Stimulated activated CD4-positive, alpha-beta T cell treated with anti-CD3 and anti-CD28 coated beads, Interleukin-1b, Interleukin-23, amount 100 ng/mL, for 1 hour (primary cell): ENCODE measurements at places on chromosomes 7 and 10.
A peak's percentile ranks its signal among the peaks of the same experiment; 100 is the strongest.

GRCh38 chr7:101538596-101539459 is 90.3 kb downstream of the MYL10 start:
- DNase-seq: peak; percentile 6

GRCh38 chr7:153381275-153382040 is 621.9 kb downstream of the ACTR3B start:
- no peak for DNase-seq

DNA sequence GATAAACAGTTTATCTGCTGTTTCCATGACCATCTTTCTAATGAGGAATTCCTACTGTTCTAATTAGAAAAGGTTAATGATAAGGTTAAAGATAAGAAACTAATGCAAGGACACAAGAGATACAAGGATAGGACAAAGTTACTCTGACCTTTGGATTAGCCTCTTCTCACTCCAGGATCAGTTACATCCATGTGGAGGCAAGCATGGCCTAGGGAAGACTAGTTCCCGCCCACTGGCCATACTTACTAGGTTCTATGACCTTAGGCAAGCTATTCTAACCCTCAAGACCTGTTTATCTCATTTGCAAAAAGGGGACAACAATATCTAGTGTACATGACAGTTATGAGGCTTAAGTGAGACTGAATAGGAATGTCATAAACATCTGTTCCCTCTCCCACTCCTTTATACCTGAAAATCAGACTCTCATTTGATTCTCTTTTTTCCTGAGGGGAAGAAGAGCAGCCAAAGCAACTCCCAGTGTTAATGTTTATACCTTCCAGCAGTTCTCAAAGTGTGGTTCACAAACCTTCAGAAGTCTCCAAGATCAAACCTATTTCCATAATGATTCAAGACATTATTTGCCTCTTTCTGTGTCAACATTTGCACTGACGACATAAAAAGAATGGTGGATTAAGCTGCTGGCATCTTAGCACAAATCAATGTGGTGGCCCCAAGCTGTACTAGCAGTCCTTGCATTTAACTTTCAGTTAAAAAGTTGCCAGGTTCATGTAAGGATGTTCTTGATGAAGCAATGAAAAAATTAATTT is 72.0 kb downstream of the SRPK2 start:
- no peak for DNase-seq

DNA sequence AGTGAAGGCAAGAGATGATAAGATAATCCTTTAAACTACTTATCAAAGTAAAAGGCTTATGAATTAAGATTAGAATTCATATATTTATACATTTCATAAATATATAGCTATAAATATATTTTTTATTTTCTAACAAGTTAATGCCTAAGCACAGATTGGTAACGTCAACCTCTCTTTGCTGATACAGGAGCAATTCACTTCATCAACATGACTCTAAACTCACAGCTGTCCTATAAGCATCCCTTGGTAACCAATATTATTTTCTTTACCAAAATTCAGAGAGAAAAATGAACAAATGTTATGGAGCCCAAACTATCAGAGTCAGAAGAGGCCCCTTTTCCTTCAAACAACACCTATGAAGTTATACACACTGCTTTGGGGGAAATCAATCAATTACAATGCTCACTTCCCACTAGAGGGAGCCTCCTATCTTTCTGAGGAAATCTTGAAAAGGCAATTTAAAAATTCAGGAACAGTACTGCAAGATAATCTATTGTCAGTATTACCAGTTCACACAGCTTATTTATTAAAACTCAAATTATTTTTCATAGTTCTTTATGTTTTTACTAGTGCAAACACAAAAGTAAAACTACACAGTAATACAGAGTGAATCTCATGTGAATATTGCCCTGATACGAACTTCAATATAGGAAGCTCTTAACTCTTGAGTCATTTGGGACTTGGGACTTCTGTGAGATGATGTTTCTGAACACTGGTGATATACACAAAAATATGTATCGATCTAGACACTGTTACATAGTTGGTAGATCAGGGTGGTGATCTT is 51.0 kb upstream of the NOBOX start:
- no peak for DNase-seq

DNA sequence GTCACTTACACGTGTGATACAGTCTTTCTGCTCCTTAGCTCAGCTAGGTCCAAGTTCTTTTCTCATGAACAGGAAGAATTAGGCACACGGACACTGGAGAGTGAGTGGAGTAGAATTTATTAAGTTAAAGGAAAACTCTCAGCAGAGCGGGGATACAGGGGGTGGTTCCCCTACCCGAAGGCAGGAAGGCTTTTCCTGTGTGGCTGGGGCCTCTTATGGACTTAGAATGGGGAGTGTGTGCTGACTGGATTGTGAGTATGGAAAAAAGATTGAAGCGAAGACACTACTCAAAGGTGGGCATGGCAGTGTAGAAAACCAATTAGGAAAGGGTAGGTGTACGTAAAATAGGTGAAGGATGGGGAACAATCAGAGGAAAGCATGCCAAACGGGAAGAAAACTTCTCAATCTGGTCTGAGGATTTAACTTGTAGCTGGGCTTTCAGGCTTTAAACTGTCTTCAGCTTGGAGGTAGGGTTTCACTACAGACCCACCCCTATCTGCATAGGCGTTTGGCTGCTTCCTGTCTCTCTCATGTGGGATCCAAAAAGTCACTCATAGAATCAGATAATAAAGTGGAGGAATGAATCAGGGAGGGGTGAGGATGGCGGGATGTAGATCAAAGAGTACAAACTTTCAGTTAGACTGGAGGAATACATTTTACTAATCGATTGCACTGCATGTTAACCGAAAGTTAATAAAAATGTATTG is 104.2 kb downstream of the ANKRD7 start:
- no peak for DNase-seq

DNA sequence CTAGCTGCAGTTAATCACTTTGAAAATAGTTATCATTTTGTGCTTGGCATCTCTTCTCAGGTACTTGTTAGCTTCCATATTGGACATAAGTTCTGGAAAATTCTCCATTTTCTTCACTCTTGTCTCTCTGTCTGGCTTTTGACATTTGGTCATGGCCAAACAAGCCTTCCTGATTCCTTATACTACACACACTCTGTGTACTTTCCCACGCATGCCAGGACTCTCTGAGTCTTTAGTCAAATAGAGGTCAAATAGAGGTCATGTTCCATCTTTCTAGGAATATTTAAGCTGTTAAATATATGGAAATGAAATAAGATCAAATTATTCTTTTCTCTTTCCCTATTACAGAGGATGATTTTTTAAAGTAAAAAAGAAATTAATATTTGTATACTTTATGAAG is 235.5 kb upstream of the PLXDC2 start:
- DNase-seq: no peak

- no peak for DNase-seq
Measured at GRCh38 chr7:157876469-157877285, 539.9 kb downstream of the DNAJB6 start.

- DNase-seq: no peak
Measured at GRCh38 chr10:112797855-112798254, 152.2 kb upstream of the TCF7L2 start.

DNA sequence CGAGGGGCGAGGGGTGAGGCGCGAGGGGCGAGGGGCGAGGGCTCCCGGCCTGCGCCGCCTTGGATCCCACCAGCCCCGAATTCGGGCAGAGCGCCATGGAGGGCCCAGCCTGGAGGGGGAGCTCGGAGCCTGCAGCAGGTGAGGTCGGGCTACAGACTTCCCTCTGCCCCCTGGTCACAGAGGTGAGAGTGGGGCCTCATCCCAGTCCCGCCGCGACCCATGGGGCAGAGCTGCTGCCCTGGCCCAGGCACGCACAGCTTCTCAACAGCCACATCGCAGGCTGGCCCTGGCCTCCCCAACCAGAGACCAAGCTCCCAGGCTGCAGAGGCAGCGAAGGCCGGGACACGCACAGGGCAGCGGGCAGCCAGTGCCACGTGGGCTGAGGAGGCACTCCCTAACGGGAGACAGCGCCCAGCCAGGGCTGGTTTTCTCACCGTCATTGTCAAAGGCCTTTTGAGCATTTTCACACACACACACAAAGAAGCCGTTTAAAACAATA is 191.8 kb downstream of the PTPRN2 start:
- no peak for DNase-seq

DNA sequence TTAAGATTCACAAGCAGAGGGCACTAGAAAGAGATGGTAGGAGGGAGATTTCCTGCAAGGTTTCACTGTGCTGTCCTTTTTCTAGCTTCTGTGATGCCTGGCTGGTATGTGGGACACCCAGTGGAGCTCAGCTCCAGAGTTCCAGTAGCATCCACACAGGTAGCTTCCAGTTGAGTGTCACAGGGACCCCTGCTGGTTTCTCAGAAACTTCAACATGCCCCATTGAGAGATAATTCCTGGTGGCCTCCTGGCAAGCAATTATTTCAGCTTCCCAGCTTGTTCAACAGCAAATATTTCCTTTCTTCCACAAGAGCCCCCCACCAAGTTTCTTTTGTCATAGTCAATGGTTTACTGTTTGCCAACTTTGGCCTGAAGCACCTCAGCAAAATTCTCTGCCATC is 858.7 kb downstream of the REEP3 start:
- no peak for DNase-seq

DNA sequence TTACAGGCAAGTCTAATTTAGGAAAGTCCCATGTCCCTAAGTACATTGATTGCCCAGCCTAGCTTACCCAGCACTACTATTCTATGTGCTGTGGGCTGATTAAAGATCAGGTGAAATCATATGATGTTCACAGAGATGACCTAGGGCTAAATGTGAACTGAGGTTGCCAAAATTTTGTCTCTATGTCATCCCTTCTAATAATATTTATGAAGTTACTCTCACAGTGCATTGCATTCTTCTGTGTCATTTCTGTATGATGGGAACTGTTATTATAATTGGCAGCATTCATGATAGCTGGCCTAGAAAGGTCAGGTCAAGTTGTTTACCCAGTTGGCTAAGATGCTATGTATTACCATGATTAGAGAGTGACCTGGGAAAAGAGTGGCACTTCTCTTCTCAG is 2.8 kb upstream of the PDK4 start:
- DNase-seq: no peak

DNA sequence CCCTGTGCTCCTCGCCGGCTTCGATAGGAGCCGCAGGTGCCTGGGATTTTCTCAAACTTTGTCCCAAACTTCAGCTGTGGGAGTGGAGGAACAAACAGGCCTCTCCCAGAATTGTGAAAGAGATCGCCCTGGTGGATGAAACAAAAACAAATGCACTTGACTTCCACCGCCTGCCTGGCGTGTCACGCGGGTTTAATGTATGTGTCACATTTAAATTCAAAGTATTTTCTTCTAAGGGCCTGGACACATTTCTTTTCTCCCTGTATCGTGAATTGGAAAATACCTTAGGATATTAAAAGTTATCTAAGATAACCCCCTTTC is 694 bp upstream of the WASL start:
- DNase-seq: no peak

DNA sequence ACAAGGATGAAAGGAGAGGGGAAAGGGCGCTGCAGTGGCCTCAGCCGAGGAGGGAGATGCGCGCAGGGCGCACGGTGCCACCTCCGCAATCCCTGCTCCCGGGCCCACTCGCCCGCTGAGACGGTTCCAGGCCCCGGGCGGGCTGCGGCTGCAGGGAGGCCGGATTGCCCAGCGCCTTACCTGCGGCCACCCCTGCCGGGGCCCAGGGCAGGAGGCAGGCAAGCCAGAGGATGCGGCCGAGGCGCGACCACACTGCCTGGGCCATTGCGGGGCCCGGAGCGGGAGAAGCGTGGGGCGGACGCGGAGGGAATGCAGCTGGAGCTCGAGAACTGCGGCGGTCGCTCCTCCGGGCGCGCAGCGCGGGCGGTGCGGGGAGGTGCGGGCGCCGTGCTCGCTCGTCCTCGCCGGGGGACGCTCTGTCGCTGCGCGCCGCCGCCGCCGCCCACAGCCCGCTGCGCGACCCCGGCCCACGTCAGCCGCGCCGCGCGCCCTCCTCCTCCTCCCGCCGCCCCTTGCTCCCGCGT is at the start of gene TMEM130:
TSS of gene TMEM130 (minus strand) at position 418 of the 524 bp plus-strand sequence. CDS start at position 265, 153 bp downstream.
- DNase-seq: no peak

GRCh38 chr7:22357311-22358175 is 589 bp upstream of the RAPGEF5 start:
- DNase-seq: no peak

DNA sequence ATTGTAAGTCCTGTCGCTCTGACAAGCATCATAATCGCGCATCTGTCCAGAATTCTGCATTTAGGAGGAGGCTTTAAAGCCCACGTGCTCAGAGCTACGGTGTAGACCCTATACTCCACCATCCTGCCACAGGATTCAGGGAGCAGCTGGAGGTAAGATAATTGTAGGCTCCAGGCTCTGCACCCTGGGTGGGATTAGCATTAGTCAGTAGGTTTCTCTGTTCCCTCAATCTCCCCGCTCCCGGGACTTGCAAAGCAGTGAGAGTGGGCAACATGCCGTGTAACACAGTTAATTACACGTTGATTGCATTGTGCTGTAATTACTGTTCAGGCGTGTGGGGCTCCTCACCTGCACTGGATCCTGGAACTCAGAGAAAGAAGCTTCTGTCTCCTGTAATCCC is 89.3 kb upstream of the CUX1 start:
- no peak for DNase-seq

- no peak for DNase-seq
Measured at GRCh38 chr7:75599244-75599781, 107.2 kb downstream of the SPDYE5 start.

GRCh38 chr10:130933008-130933390 is 378.5 kb downstream of the TCERG1L start:
- no peak for DNase-seq

DNA sequence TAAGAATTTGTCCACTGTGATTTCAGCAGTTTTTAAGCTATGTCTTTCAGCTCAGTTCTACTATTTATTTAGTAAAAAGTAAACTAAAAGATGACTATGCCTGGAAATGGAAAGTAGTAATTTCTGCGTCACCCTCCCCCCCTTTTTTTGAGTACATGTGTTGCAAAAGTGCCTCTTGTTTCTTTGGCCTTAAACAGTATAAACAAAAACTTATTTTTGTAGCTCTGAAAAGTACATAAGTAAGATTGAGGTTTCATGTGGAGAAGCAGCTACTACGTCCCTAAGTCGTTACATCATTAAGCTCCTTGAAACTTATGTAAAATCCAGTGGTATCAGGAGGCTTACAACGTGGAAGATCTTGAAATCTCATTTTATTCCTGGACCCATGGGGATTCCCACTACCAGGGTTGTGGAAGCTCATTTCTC is 46.3 kb upstream of the HBP1 start:
- DNase-seq: no peak
